ENCODE measurements at places on chromosomes 6 and 20.

DNA sequence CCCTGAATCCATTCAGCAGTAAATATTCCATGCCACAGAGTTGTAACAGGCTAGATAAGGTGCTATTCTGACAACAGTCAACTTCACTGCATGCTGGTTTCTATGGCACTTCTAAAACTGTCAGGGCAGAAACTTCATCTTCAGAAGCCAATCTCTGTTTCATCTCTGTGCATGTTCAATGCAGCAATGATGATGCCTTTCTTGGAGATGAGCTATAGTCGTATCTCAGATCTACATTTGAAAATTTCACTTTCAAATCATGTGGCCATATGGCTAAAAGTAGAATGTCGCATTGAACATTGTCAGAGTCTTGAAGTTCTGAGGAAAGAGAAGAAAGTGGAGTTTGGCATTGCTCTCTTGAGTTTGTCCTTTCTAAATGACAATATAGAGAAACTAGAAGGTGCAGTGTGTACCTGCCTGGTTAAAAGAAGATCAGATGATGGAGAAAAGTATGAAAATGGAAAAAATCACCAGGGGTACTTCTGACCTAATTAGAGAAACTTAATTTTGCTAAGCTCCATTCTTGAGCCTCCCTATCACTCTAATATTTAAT, 49.0 kb upstream of the VSTM2L start:
- DNase-seq: no peak

- DNase-seq: peak; percentile 31
Observed at GRCh38 chr6:122798099-122798641, 9.1 kb downstream of the SMPDL3A start.

DNA sequence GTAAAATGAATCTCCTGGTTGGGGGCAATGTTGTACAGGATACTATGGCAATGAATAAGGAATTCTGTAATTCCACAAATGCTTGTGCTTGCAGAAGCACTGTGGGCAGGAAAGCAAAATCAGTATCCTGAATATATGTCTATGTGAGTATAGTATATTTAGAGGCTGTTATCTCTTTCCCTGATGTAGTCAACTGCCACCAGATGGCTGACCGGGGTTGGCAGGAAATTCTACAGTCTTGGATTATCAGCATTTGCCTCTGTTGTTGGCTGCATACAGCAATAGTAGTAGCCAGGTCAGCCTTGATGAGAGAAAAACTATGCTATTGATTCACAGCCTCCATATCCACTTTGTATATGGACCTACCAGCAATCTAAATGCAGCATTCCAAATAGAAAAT, 425.1 kb upstream of the JAG1 start:
- no peak for DNase-seq

- no peak for DNase-seq
Observed at GRCh38 chr6:133980168-133980567, 27.1 kb downstream of the TBPL1 start.

- no peak for DNase-seq
Observed at GRCh38 chr6:26531897-26532296, 6.3 kb upstream of the HMGN4 start.

DNA sequence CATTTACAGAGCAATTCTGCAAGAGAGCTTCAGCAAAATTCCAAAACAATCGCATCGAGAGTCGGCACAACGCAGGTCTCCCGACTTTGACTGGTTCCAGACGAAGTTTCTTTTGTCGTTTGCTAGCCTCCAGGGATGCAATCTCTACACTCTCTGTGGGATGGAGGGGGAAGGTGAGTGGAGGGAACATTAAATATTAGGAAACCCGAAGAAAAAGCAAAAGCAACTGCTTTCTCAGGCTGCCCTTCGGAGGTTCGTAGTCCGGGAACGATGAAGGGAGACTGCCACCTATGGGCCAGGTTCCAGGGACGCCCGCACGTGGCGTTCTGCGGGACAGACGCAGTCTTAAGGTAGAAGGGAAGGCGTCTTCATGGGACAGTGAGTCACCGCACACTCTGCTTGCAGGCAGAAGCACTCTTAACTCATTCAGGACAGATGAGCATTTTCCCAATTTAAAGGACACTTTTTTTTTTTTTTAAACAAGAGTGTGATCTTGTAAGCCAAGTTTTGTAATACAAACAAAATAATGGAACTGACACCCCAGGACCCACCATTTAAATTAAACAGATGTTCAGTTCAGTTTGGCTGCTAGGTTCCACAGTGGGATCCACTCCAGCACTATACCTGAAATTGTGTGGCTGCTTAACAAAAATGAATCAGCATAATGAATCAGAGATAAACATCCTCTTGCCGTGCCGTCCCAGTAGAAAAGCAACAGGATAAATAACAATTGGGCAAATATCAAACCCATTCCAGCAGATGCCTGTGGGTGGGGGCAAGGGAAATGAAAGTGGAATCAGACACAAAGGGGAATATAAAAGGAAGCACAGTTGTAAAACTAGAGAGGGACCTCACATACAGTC, 65.8 kb upstream of the ARMC2 start:
- DNase-seq: peak; percentile 83

GRCh38 chr6:150813319-150813992, 52.0 kb upstream of the MTHFD1L start:
- DNase-seq: peak; percentile 76

GRCh38 chr6:50602292-50602691, 111.0 kb upstream of the TFAP2D start:
- DNase-seq: no peak

DNA sequence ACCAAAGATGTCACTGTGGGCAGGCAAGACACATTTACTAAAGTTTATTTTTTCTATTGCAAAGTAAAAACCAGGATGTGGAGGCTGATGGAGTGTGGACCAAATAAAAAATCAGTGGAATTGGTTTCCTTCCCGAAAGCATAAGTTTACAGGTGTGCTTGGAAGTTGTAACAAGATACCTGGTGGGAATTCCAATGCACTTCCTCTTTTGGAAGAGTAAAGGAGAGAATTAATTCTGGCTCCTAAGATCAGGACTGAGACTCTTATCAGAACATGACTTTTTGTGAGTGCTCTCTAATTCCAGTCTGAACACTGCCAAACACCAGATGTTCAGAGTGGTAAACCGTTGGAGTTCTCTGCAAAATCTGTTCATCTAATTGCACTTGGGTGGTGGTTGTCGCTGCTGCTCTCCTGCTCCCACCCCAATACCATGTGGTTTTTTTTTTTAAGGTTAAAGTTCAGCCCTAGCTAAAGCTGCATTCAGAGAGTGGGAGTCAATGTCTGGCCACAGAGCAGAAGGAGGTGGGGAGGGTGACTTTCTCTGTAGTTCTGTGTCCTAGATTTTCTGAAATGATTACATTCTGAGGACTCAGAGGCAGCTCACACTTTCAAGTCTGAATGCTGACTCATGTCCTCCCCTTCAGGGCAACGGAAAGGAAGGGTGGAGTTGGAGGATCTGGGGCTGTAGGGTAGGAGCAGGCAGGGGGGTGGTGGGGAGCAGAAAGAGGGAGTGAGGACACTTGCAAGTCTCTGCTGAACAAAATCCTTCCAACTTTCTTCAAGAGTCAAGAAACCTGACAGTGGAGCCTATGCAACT, 275.8 kb upstream of the PRDM1 start:
- DNase-seq: peak; percentile 73

DNA sequence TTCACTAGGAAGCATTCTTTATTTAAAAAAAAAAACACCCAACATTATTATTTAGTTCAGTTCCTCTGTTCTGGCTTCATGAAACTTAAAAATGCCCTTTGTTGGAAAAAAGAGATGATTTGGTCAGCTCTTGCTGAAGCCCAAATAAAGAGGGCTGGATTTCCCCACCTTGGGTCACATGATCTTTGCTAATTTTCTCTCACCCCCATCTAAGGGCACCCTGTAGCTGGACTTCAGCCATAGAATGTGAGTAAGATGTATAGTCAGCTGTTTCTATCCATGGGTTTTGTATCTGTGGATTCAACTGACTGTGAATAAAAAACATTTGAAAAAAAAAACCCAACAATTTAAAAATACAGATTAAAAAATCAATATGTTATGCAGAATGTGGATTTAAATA, 213.9 kb upstream of the SULF2 start:
- DNase-seq: no peak

- no peak for DNase-seq
Observed at GRCh38 chr6:123808556-123808955, 4.9 kb downstream of the NKAIN2 start.

- DNase-seq: no peak
Observed at GRCh38 chr20:11841972-11842461, 75.7 kb upstream of the BTBD3 start.

GRCh38 chr6:551405-551804, 105.5 kb downstream of the HUS1B start:
- DNase-seq: peak; percentile 58

DNA sequence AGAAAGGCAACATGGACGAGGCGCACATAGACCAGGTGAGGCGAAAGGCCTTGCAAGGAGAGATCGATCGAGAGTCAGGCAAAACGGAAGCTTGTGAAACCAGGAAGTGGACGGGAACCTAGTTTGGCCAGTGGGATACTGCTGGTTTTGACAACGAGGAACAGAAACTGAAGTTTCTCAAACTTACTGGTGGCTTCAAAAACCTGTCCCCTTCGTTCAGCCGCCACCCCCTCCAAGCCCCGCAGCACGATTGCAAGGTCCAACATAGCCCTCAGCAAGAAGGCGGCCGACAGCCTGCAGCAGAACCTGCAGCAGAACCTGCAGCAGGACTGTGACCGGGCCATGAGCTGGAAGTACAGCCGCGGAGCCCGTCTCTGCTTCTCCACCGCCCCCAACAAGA, 238.0 kb downstream of the KHDC1L start:
- DNase-seq: no peak

DNA sequence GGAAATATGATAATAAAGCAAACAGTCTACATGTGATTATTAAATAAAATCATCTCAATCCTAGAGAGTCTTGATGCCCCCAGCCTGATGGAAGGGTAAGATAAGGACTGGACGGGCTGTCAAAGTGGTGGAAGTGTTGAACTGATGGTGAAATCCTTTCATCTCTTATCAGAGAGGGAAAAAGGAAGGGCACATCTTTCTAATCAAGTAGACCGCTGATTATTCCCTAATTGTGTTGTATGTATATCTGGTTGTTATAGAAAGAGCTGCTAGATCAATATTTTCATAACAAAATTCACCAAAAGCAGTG, 184.5 kb downstream of the PDE7B start:
- DNase-seq: no peak

- DNase-seq: no peak
Observed at GRCh38 chr6:42047213-42047590, 3.1 kb upstream of the TAF8 start.

GRCh38 chr6:81693266-81693665, 59.2 kb downstream of the TENT5A start:
- DNase-seq: no peak

DNA sequence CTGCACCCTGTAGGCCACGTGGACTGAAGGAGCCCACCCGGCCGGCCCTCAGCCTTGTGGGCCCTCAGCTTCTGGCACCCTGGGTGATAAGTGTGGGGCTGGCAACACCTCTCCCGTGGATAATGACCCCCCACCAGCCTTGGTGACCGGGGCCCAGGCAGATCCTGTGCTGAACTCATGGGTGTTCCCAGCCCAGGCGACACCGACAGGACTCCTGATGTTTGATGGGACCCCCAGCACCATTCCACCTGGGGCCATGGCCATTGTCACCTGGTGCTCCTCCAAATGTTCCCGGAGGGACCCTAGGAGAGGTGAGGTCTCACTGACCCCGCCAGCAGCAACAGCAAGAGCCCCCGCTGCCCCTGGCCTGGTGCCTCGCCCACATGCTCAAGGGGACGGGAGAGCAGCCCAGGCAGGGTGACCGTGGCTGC, 19.4 kb upstream of the FRMD1 start:
- no peak for DNase-seq

GRCh38 chr6:167703781-167704180, 122.9 kb upstream of the AFDN start:
- DNase-seq: no peak

GRCh38 chr20:15042723-15043122, 705.3 kb upstream of the FLRT3 start:
- DNase-seq: no peak

DNA sequence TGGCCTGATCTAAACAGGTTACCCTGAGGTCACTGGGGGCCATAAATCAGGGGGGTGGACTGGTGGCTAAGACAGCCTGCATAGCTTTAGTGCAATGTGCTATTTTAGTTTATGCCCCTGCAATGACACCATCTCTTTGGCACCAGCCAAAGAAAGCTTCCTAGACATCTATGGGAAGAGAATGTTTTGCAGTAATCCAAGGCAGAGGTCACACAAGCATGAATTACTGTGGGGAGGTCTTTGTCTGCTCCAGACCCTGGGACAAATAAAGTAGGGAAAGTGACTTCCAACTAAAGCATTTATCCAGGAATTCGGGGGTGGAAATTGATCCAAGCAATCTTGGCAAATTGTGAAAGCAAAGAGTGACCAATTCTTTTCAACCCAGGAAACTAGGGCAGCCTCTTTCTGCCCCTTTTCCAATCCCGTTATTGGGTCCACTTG, 5.3 kb downstream of the RIPOR2 start:
- DNase-seq: no peak

GRCh38 chr6:167589615-167589940, 237.1 kb upstream of the AFDN start:
- no peak for DNase-seq

- DNase-seq: no peak
Observed at GRCh38 chr6:30972816-30973215, 10.7 kb upstream of the MUC21 start.

- no peak for DNase-seq
Observed at GRCh38 chr6:44074813-44075646, 52.2 kb downstream of the MRPL14 start.

- no peak for DNase-seq
Observed at GRCh38 chr6:164570801-164571200, 738.6 kb downstream of the C6orf118 start.

DNA sequence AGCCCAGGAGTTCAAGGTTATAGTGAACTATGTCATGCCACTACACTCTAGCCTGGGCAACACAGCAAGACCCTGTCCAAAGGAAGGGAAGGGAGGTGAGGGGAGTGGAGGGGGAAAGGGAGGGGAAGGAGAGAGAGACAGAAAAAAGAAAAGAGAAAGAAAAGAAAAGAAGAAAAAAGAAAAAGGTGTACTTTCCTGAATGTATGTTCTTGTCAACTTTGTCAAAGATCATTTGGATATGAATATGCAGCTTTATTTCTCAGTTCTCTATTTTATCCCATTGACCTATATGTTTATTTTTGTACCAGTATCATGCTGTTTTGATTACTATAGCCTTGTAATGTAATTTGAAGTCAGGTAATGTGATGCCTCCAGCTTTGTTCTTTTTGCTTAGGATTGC, 30.9 kb upstream of the FKBP1C start:
- DNase-seq: no peak

GRCh38 chr6:154229786-154230185, 126.8 kb downstream of the IPCEF1 start:
- peak; percentile 73 for DNase-seq

DNA sequence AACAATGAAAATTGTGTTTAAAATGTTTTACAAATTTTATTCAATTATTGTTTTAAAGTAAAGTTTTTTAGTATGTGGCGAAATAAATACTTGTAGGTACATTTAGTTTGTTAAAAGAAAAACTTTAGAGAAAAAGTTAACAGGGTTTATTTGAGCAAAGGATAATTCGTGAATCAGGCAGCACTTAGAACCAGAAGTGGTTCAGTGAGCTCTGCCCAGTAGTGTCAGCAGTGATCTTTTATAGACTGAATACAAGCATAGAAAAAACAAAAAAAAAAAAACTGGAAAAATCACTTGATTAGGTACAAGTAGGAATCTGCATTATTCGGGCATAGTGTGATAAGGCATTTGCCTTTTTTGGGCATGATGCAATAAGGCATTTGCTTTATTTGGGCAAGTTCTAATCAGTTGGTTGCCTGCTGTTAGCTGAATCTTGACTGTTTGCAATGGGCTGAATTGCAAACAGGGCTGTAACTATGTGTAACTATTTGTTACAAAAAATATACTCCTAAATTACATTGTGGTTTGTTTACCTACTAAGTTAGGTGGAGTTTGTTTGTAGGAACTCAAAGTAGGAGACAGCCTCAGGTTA, 122.9 kb upstream of the MMS22L start:
- no peak for DNase-seq

All from stimulated activated CD4-positive, alpha-beta T cell treated with anti-CD3 and anti-CD28 coated beads, Interleukin-1b, Interleukin-23, amount 100 ng/mL, for 48 hours (primary cell).